Gastroesophageal sphincter (tissue), 4 donors: ENCODE measurements at places on chromosomes 5 and 9. TPM values are rescaled to one million over a fixed set of nuclear protein-coding genes. Genes with fewer than 3 reads are reported as not detected.
A peak's percentile ranks its signal among the peaks of the same experiment; 100 is the strongest.

DNA sequence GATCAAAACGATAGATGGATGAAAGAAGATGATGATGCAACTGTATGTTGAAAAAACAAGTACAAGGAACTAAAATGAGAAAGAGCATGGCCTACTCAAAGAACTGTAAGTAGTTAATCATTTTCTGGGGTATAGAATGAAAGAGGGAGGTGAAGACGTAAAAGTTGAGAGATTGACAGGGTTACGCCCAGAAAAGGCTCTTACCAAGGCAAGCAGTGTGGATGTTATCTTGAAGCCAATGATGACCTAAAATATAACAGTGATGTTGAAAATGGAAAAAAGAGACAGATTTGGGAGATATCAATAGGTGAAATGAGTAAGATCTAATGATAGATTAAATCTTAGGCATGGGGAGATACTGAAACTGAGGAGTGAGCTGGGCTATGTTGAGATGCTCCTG lies 80.4 kb upstream of the GNAQ start:
- no peak for ATAC-seq

- no peak for ATAC-seq
Measured at GRCh38 chr5:28414619-28415018, 1376.2 kb upstream of the CDH9 start.

DNA sequence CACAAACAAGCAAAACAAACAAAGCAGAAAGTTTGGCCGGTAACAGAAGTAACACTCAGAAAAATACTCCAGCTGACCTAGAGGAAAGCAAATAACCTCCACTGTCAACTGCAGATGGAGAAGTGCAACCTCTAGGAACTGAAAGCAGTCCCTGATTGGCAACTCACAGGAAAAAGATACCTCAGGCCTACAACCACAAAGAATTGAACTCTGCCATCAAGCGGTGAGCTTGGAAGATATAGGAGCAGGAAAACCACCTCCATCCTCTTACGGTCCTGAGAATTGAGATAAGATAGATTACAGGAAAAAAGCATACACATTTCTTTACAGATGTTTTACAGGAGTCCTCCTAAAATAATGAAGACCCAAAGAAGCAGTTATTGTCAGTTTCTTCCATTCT lies 184.5 kb downstream of the PDZD2 start:
- no peak for ATAC-seq

- no peak for ATAC-seq
Measured at GRCh38 chr5:156386976-156387375, 60.0 kb downstream of the SGCD start.

- ATAC-seq, result no peak
Measured at GRCh38 chr9:98365227-98365669, 109.8 kb upstream of the TBC1D2 start.

SPEF2 gene
- 3.4 TPM for total RNA-seq

RNF183 gene
- not detected for total RNA-seq

GRCh38 chr5:159050316-159051143 lies 49.2 kb downstream of the EBF1 start:
- peak; percentile 32 for ATAC-seq

IL3 gene
- not detected for total RNA-seq

PIP5K1B gene
- 1.3 TPM for total RNA-seq

SYNPO gene
- 31.6 TPM for total RNA-seq

SPATA31E1 gene
- total RNA-seq, result not detected

GRCh38 chr9:79806086-79806485 lies 234.3 kb downstream of the TLE4 start:
- ATAC-seq, result no peak

CDH9 gene
- total RNA-seq, result not detected

DNA sequence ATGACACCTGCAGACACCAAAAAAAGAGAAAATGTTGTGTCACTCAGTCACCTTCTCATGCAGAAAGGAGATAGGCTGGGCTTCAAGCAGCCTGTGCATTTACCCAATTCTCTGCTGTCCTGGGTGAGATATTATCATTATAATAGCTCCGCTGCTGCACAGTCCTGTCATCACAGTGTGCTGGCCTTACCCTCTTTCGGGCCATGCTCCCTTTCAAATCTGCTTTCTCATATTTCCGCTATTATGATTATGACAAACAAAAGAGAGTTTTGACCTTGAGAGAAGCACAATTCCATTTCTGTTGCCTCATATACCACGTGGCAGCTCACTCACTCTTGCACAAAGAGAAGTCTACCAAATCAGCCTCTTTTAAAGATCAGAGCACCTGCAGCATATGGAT lies 1350.1 kb upstream of the ACO1 start:
- no peak for ATAC-seq

NOXA1 gene
- 2.4 TPM for total RNA-seq

ARID3C gene
- not detected for total RNA-seq

TYRP1 gene
- total RNA-seq, result not detected

- ATAC-seq, result no peak
Measured at GRCh38 chr9:79301551-79302391, 270.0 kb upstream of the TLE4 start.

C7 gene
- 929 TPM for total RNA-seq

WNK2 gene
- 38.9 TPM for total RNA-seq

GDA gene
- total RNA-seq, result not detected

SPATA31D4 gene
- not detected for total RNA-seq

- ATAC-seq, result peak; percentile 22
Measured at GRCh38 chr9:15243081-15243480, 63.9 kb downstream of the TTC39B start.

ASPN gene
- total RNA-seq, result 36.3 TPM

GRCh38 chr5:160133918-160134304 lies 14.7 kb upstream of the PWWP2A start:
- peak; percentile 28 for ATAC-seq

DNA sequence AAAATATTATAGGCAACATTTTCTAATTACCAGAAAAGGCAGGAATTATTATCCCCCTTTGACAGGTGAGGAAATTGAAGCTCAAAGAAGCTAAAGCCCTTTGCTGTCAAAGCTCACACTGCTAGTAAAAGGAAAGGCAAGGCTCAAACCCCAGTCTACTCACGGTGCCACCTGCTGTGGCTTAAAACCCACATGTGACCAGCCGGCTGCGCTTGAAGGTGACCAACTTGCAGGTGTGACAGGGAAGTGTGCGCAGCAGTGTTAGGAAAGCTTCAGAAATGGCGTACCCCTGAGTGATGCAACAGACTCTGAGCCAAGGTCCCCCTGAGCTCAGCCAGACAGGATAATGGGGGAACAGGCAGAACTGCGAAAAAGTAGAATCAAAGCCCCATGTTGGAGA lies 45.2 kb downstream of the PAX5 start:
- no peak for ATAC-seq

BASP1 gene
- 5.7 TPM for total RNA-seq

DNA sequence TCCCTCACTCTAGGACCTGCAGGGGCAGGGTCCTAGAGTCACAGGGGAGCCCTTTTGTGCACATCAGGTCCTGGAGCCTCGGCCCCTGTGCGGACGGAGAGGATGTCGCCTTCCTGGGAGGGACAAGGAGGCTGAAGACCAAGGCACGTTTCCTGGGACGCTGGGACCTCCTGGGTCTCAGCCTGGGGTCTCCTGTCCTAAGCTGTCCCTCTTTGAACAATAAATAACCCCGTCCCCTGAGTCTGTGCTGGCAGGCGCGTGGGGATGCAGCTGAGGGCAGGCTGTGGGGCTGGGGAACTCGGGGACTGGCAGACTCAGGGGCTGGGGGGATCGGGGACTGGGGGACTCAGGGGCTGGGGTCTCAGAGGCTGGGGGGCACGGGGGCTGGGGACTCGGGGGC lies 31.1 kb downstream of the PAEP start:
- ATAC-seq, result no peak

- no peak for ATAC-seq
Measured at GRCh38 chr9:109385499-109385898, 64.6 kb upstream of the EPB41L4B start.

DDX31 gene
- 10.3 TPM for total RNA-seq

PCDHA7 gene
- total RNA-seq, result not detected
